ENCODE measurements at places on chromosomes 7 and 10.

GRCh38 chr10:31148951-31149350 is 117.3 kb upstream of the ZNF438 start:
- DNase-seq = no peak

GRCh38 chr10:86207226-86207625 is 159.4 kb downstream of the GRID1 start:
- peak; percentile 16 for DNase-seq

DNA sequence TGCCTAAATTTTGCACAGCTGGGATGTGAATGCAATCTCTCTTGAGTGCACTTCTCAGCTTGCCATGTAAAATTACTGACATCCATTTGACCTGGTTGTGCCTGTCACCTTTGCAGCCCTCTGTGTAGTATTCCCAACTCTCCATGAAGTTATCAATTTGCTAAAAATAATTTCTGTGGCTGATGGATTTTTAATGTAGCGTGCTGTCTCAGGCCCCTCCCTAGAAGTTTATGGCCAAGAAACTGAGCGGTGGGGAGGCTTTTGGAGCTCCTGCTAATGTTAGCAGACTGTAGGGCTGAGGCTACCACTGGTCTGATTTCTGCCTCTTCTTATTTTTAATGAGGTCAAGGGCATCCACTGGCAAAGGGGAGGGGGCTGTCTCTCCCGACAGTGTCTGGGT is 577.0 kb upstream of the DPP6 start:
- no peak for DNase-seq

- no peak for DNase-seq
These were observed 72.1 kb upstream of the OGDHL start for GRCh38 chr10:49834201-49834600.

- DNase-seq = no peak
These were observed 24.1 kb upstream of the CARD11 start for GRCh38 chr7:3067606-3068380.

GRCh38 chr10:125149036-125149679 is 11.2 kb downstream of the CTBP2 start:
- no peak for DNase-seq

DNA sequence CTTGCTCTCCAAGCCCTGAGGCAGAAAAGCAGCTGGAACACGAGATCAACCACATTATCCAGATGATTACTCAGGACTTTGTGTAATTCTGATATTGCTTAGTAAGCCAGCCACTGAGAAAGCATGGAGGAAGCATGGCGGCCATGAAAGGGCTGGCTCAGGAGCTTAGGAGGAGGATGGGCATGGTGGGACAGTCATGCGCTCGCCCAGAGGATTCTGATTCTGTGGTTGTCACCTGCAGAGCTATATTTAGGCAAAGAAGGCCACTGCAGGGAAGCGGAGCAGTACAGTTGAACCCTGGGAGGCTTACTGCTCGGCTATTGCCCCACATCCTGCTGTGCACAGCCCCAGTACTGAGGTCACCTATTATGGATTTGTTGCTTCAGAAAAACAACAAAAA is 128.8 kb upstream of the DNAJB12 start:
- DNase-seq = no peak

- DNase-seq = no peak
These were observed 1.1 kb downstream of the DEPP1 start for GRCh38 chr10:44977287-44978212.

DNA sequence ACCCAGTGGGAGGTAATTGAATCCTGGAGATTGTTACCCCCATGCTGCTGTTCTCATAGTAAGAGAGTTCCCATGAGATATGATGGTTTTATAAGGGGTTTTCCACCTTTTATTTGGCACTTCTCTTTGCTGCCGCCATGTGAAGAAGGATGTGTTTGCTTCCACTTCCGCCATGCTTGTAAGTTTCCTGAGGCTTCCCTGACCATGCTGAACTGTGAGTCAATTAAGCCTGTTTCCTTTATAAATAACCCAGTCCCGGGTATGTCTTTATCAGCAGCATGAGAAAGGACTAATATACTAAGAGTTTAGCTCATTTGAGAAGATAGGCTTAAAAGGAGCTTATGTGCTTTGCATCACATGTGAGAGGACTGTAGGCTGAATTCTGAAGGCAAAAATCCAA is 29.3 kb downstream of the TMEM248 start:
- no peak for DNase-seq

GRCh38 chr7:158259671-158260418 is 327.8 kb downstream of the PTPRN2 start:
- no peak for DNase-seq

All from right forelimb (tissue), 1 donor.